ENCODE measurements at places on chromosomes 3 and 15. TPM values are rescaled to one million over a fixed set of nuclear protein-coding genes. Genes with fewer than 3 reads are reported as not detected.
A peak's percentile ranks its signal among the peaks of the same experiment; 100 is the strongest.

Gene U2SURP
- total RNA-seq: 40.8 TPM

Gene THPO
- not detected for total RNA-seq

Gene EFCC1
- total RNA-seq: not detected

Gene CCDC32
- total RNA-seq: 16.3 TPM

Gene CADM2
- total RNA-seq: 0.26 TPM

Gene OIP5
- total RNA-seq: 0.38 TPM

Gene MEGF11
- total RNA-seq: not detected

Gene LRRC49
- total RNA-seq: 5.5 TPM

Gene LRRK1
- total RNA-seq: 4.2 TPM

Gene TMED3
- 120 TPM for total RNA-seq

Gene CAMK2N2
- not detected for total RNA-seq

Gene GOLGA8T
- total RNA-seq: 0.13 TPM

DNA sequence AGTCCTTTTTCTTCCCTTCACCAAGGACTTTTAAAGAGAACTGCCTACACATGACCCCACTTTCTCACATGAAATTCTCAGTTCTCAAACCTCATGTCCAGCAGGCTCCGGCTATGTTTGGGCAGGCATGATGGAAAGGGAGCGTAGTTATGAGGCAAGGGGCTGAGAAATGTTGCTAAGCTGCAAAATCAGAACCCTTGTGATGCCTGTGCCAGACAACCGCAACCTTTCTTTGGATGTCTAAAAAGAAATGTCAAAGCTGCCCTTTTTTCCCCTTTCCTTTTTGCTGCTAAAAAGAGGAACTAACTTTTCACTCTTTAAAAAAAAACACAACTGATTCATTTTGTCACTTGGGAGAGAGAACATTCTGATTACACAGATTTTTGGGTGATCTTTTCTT is 19.2 kb downstream of the GNB4 start:
- DNase-seq: no peak

DNA sequence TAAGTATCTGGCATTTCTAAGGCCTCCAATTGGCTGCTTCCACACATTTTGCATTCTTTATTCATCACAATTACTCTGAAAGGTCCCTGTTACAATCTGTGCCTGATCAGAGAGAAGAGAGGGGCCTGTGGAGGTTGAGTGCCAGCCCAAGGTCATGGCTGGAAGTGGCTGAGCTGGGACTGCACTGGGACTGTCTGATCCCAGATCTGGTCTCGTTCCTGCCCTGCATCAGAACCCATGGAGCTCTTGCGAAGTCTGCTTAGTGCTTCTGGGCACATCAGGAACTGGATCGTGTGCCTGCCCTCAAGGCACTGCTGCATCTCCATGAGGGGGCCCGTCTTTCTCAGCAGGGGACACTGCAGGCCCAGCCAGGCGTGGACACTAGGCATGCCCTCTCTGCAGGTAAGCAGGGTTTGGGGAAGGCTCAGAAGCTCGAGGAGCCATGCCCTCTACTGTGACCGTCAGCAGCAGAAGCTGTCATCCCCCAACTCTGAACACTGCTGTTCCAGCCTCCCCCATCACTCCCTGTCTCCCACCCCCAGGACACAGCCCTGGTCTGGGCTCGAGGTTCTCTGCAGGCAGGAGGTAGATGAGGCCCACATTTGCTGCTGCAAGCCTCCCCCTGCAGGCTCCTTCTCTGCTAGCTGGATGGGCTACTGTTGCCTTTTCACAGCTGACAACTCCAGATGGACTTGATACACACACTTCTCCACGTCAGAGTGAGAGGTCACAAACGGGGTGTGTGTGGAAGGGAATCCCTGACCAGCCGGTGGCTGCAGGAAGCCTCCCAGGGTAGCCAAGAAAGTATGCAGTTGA is 96.5 kb upstream of the PRR23E start:
- no peak for DNase-seq

DNA sequence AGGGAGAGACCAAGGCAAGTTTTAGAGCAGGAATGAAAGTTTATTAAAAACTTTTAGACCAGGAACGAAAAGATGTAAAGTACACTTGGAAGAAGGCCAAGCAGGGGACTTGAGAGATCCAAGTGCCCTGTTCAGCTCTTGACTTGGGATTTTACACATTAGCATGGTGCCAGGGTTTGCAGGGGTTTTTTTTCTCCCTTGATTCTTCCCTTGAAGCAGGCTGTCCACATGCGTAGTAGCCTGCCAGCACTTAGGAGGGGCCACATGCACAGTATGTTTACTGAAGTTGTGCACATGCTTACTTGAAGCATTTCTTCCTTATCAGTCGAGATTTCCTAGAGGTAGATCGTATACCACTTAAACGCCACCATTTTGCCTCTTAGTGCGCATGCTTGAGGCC is 277.5 kb upstream of the AGTR1 start:
- DNase-seq: no peak

- no peak for DNase-seq
Observed at GRCh38 chr3:55615694-55616295, 128.7 kb upstream of the WNT5A start.

DNA sequence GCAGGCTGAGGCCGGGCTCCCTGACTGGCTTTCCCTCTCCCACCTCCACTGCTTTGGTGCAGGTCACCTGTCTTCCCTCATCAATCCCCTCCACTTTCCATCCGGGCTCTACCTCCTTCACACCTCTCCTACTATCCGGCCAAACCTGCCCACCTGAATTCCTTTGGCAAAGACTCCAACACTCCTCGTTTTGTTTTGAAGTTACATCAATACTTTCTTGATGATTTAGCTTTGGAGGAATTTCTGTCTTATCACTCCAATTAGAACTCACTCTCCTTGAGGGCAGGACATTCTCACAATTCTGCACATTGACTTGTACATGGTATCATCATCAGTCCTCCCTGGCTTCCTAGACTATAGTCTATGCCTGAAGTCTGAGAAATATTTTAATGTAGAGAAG is 20.4 kb downstream of the LDHAL6B start:
- no peak for DNase-seq

DNA sequence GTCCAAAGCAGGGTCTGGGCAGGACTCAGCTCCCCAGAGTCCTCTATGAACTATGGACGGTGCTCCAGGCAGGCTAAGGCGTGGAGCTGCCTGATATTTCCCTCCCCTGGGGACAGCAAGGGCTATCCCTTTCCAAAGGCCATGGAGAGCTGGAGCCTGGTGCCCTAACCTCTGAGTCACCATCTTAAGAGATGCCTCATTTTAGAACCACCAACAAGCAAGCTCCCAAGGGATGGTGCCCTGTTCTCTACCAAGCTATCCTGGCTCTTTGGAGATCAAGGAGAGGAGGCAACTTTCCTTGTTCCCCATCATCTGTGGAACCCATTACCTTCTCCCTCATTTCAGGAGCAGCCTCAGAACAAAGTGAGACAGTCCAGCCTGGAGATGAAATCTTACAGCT is 15.7 kb downstream of the STARD5 start:
- DNase-seq: no peak

GRCh38 chr3:188568736-188569135 is 414.8 kb downstream of the LPP start:
- no peak for DNase-seq

DNA sequence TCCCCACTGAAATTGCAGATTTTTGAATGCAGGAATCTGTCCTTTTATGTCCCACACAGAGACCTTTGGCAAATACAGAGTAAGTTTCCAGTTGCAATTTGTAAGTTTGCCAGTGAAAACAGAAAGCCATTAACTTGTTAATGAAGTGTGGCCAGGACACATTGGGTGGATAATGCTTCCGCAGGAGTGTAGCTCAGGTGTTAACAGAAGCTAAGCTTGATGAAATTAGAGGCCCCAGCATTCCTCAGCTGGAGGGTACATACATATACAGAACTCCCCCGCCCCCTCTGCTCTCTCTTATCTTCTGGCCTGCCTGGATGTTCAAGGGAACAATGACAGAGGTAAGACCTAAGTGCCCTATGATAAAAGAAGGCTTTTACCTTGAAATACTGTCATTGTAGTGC is 8.1 kb upstream of the LRRC2 start:
- no peak for DNase-seq

GRCh38 chr15:74050556-74051234 is 31.7 kb downstream of the GOLGA6A start:
- no peak for DNase-seq

DNA sequence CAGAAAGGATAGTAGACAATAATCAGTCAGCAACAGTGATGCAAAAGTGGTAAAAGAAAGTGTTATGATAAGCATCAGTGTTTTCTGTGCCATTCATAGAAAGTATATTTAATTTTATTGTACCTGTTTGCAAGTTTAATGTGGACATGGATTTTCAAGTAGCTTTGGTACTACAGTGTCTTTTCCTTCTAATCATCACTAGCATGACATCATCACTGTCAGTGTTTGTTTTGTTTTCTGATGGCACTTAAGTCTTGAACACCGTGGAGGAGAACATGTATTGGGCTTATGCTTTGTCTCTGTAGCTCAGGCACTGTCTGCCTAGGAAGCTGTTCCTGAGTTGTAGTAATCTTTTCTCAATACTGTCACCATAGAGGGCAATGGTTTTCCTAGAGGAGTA is 41.9 kb downstream of the SETD5 start:
- no peak for DNase-seq

GRCh38 chr3:53554559-53555067 is 60.2 kb downstream of the CACNA1D start:
- DNase-seq: no peak

DNA sequence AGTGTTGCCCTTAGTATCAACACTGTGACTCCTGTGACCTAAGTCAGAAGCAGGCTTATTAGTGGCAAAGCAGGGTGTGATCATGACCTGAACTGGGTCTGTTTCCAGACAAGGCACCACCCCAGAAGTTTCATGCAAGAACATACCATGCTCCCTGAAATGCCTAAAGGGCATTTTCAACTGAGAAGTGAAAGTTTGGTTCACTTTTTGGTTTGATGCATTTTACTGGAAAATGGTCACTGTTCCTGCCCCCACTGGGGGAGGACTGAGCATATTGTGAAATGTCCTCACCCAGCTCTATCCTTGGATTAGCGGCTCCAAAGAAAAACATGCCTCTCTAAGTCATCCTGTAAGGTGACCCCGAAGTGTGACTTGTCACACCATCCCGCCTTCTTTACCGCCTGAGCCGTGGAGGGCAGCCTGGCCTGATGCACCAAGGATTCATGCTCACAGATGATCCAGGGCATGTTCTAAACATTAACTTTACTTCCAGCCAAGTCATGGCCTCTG is 3.1 kb upstream of the FAM240A start:
- no peak for DNase-seq

- no peak for DNase-seq
Observed at GRCh38 chr3:62875558-62876002, 364 bp upstream of the CADPS start.

DNA sequence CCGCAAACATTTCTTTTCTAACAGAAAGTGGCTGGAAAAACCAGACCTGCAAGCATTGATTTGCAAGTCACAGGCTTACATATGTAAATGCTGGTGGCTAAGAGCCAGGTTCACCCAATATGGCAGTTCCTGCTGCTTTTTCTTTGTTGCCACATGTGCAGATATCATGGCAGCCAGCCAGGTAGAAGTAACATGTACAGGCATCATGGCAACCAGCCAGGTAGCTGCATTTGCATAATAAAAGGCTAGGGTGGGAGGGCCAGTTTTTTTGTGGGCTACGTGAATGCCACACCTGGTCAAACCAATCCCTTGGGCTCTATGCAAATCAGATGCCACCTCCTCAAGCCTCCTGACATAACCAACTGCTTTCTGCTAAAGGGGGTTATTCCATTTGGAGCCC is 2.8 kb upstream of the SMCO1 start:
- DNase-seq: peak; percentile 93

DNA sequence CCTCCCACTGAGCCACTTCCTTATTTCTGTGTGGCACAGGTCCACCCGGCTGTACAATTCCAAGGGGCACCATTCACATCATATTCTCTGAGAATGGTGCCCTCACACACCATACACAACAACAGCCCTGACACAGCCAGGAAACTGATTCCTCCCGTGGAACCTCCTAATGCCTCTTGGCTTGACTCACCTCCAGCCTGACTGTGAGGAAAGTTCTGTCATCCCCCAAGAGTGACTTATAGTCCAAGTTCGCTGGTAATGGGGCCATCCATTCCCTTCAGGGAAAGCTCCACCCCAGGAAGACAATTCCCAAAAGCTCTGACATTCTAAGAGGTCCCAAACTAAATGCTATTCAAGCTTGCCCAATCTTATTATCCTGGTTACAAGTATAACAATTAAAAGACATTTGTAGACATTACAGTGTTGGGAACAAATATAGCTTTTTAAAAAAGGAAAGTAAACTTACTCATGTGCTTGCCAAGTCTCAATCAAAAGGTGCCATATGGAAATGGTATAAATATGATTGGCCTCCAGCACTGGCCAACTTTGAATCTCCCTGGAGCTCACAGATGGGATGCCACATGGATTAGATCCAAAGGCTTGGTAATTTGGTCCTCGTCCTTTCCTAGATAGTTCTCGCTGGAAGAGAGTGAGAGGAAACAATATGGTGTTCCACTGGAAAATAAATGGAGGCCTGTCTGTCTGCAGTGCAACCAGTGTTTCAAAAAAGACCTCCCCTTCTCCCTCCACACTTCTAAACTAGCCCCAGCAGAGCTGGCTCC is 56.3 kb upstream of the PSMD6 start:
- DNase-seq: peak; percentile 21

DNA sequence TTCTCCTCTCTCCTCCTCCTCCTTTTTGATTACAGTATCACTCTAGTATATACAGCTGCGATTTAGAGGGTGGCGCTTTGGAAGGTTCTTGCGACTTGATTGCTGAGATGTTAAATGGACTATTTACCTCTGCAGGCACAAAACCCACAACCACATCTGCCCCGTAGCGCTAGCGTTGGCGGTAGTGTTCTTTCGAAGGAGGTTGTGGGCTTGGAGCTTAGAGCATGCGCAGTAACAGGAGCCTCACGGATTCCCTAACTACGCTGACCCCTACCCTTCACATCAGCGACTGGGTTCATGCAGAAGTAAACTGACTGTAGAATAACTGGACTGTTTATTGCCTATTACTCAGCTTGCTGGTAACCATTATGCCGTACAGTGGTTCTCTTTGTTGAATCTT is 58.0 kb downstream of the CGGBP1 start:
- DNase-seq: no peak

GRCh38 chr15:51302480-51302879 is 35.9 kb downstream of the CYP19A1 start:
- DNase-seq: no peak

DNA sequence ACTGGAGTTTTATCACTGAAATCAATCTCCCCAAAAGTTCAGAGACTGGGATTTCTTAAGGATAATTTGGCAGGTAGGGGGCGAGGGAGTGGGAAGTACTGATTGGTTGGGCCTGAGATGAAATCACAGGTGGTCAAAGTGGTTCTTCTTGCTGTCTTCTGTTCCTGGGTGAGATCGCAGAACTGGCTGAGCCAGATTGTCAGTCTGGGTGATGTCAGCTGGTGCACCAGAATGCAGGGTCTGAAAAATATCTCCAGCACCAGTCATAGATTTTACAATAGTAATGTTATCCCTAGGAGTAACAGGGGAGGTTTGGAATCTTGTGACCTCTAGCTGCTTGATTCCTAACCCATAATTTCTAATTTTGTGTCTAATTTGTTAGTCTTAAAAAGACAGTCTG is 86.7 kb upstream of the SLC25A36 start:
- DNase-seq: peak; percentile 32

DNA sequence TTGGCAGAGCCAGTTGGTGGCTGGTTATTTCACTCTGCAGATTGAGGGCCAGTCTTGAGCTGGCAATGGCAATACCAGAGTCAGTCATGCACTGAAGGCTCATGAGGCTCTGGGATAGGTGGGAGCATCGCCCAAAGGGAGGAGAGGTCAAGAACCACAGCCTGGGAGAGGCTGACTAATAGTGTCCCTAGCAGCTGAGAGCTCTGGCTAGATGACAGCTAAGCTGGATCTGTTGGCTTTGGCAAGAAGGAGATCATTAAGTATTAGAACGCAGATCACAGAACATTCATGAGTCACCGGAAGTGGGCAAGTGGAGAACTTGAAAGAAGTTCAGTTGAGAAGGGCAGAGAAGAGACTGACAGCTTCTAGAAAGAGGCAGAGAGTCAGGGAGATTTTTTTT is 521.1 kb downstream of the NR2F2 start:
- no peak for DNase-seq
